Heart left ventricle (tissue), 16 donors: ENCODE measurements at places on chromosomes 3 and 15.

DNA sequence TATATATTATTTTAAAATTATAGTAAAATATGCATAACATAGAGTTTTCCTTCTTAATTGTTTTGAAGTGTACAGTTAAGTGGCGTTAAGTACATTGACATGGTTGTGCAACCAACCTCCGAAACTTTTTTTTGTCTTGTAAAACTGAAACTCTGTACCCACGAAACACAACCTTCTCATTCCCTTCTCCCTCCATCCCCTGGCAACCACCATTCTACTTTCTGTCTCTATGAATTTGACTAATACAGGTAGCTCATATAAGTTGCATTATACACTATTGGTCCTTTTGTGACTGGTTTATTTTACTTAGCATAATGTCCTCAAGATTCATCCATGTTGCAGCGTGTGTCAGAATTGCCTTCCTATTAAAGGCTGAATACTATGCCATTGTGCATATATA is 179.4 kb downstream of the SATB1 start:
- no peak for DNase-seq

DNA sequence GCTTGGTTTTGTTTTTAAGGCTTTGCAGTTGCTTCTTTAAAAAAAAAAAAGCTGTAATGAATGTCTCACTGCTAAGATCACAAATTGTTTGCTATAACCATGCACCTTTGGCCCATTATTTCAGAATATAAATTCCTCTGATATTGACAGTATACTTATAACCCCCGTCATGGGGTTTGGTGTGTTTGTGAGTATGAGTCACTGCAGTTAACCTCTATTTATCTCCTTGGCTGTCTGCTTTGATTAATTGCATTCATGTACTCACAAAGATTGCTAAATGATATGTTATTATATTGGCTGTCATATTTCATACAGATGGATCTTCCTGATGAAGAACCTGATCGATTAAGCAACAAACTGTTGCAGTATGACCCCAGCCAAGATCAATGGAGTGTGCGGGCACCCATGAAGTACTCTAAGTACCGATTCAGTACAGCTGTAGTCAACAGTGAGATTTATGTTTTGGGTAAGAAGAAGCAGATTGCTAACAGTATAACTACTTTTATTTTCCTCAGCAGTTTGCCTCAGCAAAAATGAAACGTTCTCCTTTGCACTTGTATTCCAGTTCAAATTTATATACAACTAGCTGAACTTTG is 14.9 kb downstream of the KBTBD12 start:
- no peak for DNase-seq

DNA sequence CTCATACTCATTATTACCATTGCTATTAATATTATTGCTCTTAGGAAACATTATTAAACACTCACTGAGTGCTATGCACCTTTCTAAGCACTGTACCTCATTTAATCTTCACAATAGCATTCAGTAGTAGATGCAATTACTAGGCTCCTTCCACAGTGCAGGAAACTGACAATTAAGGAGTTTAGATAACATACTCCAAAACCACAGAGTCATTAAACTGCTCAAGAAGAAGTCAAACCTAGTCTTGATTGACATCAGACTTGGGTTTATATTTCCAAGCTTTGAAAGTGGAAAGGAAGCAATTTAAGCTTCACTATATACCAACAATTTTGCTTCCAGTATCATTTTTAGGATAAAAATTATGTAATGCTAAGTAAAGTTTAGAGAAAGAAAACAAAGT is 490.1 kb upstream of the ARRDC4 start:
- no peak for DNase-seq

GRCh38 chr3:41276191-41276590 is 76.9 kb downstream of the CTNNB1 start:
- no peak for DNase-seq

DNA sequence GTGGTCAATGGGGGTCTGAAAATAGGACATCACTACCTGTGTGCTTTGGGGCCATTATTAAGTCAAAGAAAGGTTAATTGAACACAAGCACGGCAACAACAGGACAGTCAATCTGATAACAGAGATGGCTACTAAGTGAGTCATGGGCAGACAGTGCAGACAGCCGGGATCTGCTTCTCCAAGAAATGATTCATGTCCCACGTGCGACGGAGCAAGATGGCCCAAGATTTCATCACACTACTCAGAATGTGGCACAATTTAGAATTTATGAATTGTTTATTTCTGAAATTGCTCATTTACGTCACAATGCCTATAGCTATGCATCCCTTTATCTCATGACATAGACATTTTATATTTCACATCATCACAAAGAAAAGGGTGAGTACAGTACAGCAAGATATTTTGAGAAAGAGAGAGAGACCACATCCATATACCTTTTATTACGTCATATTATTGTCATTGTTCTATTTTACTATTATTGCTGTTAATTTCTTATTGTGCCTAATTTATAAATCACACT is 770.6 kb upstream of the NR2F2 start:
- no peak for DNase-seq

DNA sequence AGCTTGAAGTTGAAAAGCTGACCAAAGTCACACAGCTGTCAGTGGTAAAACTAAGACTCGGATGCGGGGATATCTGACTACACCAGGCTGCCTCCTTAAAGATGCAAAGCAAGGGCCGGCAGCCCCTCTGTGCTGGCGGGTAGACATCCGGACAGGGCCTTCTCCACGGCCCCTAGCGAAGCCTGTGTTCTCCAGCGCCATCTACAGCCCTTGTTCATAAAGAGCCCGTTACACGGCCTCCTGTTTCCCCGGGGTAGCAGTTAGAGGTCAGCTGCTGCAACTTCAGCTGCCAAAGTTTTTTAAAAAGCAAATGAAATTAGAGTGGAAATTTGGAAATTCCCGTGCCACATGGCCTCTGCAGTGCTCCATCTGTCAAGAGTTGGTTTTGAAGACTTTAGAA is 383.0 kb downstream of the TBL1XR1 start:
- peak; percentile 49 for DNase-seq

DNA sequence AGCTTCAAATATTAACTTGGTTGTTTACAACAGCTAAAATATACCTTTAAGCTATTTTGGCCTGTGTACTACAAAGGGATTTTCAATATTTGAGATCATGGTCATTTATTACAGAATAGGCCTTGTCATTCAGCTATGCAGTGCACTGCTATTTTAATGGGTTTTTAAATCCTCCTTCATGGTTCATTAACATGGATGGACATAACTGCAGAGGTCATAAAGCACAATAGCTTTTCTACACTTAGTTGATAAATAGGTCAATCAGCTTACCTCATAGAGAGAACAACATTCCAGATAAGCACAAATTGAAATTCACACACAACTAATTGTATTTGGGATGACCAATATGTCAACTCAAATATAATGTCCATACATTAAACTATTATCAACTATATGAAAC is 403.7 kb downstream of the CNTN3 start:
- DNase-seq: no peak

- DNase-seq: no peak
Observed at GRCh38 chr3:69102384-69102783, 17.6 kb downstream of the ARL6IP5 start.

DNA sequence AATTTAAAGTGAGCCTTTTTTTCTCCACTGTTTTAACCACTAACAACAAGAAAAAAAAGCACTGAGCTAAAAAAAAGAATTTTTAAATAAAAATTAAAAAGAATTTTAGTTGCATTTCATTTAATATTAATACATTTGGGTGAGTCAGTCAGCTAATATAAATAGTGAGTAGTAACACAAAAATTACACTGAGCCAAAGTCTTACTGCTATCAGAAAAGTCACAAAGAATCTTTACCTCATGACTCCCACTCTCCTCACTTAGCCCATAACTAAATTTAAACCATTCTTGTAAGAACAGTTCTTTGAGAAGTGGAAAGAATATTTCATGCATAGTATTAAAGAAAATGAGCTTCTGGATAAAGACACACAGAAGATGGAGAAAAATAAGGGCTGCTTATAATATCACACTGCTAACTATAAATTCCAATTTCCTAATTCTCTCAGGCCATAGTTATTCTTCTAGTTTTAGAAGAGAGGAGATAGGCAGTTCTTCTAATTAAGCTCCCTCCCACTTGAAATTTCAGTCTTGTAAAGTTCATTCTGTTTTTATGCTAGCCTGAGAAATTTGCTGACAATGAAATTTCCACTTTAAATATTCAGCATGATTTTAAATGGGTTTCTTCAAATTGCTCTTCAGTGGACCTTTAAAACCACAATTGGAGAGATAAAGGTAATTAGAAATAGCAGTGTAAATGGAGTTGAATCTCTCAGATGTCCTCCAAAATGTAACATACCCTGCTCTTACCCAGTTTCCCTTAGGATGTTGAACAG is 17.6 kb downstream of the SHQ1 start:
- DNase-seq: no peak

DNA sequence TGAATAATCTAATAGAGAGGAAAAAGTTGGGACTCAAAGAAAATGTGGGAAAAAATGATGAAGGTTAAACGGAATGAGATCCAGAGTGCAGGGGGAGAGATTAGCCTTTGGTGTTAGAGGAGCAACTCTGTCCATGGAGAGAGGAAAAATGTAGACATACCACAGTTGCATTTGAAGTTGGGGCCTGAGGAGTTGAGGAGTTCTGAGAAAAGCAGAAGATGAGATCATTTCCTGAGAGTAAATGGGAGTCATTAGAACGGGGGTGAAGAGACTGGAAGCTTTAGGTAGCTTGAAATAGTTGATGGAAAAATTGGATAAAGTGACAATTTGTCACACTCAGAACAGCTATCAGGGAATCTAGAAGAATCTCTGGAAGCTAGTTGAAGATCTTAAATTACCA is 7.3 kb downstream of the CCR5AS start:
- no peak for DNase-seq

DNA sequence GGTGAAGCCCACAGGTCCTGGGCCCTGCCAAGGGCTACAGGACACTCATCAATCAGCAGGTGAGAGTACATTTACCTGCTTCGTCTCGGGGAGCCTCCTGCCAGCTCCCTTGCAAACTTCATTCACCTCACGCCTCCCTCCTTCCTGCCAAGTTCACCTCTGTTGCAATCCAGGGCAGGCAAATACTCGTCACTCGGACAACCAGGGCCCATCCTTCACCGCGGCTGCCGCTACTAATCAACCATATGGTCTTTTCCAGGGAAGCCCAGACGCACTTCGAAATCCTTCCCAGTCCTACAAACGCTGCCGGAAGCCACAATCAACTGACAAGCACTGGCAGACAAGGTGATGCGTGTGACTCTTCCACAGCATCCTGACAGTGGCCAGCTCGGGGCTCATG is 200.7 kb upstream of the NSMCE3 start:
- no peak for DNase-seq

DNA sequence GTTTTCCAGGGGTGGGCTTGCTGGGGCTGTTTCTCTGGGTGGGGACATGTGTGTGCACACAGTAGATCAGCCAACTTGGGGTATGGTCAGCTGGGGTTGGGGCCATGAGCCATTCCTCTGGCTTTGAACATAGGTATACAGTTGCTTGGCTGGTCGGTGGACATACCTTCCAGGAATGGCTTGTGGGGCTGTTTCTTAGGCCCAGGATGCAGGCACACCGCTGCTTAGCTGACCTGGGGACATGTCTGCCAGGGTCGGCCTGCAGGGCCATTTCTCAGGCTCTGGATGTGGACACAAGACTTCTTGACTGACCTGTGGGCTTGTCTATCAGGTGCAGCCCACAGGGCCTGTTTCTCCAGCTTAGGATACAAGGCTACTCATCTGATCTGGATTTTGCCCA is 130.6 kb downstream of the DOCK3 start:
- no peak for DNase-seq

DNA sequence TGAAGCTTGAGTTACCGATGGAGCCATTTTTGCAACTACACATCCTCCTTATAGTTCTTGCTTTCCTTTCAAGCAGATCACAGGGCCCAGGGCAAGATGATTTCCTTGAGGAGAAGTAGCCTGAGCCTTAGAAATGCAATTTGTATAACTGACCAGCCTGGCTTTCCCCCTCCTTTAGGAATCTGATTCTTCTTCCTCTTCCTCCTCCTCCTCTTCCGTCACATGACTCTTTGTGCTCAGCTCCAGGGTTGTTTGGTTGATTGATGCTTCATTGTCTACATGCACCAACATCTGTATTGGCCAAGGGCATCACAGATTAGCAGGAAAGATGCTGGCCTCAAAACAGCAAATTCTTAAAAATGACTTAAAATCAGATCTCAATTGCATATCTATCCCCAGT is 3.3 kb downstream of the SNAPC5 start:
- no peak for DNase-seq

DNA sequence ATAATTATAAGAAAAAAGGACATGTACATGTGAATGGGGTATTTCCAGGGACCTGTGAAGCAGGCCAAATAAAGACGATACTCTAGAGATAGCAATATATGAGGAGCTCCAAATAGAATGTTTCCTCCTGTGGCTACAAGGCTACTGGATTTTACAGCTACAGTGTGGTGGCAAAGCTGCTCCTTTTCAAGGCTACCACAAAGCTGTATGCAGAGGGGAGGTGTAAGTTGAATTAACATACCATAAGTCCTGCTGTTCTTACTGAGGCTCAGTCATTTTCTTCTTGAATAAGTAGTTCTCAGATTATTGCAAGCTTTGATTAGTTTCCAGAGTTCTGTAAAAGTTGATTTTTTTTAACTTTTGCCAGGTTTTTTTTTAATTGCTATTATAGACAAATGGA is 1184.6 kb upstream of the EPHA6 start:
- no peak for DNase-seq

DNA sequence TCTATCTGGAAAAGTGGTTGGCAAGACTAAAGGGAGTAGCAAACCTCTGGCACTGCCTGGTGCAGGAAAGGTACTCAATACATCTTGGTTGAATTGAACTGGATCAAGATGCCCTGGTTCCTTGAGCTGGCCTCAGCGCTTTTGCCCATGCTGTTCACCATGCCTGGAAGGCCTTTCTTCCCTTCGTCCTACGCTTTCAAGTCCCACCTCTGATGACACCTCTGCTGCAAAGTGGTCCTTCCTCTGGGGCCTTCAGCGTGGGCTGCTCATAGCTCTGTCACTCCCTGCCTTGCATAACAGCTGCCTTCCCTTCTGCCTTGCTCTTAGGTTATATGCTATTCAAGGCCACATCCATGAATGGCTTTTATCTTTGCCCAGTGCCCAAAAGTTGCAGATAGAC is 23.0 kb downstream of the ITGA11 start:
- DNase-seq: peak; percentile 4

- no peak for DNase-seq
Observed at GRCh38 chr3:187315872-187316271, 24.3 kb upstream of the MASP1 start.

DNA sequence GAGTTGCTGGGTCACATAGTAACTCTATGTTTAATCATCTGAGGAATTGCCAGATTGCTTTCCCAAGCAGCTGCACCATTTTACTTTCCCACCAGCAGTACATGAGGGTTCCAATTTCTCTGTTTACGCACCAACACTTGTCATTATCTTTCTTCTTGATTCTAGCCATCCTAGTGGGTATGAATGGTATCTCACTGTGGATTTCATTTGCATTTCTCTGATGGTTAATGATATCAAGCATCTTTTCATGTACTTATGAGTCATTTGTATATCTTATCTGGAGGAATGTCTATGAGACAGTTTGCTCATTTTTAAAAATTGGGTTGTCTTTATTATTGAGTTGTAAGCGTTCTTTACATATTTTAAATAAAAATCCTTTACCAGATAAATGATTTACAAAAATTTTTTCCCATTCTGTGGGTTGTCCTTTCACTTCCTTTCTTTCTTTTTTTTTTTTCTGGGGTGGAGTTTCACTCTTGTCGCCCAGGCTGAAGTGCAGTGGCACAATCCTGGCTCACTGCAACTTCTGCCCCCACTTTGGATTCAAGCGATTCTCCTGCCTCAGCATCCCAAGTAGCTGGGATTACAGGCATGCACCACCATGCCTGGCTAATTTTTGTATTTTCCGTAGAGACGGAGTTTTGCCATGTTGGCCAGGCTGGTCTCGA is 8.9 kb upstream of the SGO1 start:
- no peak for DNase-seq
